Iris pigment epithelial cell (primary cell): ENCODE measurements at places on chromosomes 2 and 18.
A peak's percentile ranks its signal among the peaks of the same experiment; 100 is the strongest.

DNA sequence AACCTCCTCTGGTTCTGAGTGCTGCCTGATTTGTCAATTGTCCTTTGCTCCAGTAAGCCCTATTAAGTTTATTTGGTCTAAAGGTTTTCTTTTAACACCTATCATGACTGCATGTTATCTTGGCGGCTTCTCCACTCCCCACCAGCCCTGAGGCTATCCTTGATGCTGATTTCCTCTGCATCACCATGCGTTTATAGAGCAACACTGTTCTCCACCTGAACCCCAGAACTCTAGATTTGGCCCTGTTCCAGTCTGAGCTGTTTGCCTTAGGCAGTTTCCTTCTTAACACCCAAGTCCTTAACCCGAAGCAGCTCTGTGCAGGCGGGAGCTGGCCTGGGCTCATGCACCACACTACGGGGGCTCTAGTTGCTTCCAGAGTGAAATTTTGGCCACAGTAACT is 98.2 kb upstream of the NPAS2 start:
- no peak for DNase-seq

DNA sequence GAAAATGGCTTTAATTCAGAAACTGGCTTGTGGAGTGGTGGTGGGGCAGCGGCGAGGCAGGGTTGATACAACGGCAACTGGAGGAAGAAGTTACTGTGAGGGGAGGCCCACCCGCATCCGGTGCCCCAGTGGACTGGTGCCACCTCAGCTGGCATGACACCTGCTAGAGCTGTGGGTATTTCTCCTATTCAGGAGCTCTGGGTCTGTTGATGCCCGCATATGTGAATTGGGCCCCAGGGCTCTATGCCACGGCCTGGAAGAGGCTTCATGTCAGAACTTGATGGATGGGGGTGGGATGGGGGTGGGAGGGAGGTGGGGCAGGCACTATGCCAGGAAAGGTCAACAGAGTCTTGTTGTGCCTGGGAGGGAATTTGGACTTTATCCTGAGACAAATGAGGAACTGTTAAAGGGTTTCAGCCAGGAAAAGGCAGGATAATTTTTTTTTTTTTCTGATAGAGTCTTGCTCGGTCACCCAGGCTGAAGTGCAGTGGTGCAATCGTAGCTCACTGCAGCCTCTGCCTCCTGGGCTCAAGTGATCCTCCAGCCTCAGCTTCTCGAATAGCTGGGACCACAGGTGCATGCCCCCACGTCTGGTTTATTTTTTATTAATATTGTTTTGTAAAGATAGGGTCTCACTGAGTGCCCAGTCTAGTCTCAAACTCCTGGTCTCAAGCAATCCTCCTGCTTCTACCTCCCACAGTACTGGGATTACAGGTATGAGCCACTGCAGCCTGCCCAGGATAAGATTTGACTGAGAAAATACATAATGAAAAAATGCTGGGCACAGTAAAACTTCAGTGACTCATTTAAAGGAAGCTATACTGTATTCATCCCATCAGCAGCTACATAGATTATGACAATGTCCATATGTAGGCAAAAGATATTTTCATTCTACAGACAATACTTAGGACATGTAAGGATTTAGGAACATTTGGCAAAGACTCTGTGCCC is 52.6 kb downstream of the SH2D6 start:
- peak; percentile 8 for DNase-seq

GRCh38 chr2:26978061-26978596 is 7.7 kb downstream of the MAPRE3 start:
- DNase-seq, result no peak

DNA sequence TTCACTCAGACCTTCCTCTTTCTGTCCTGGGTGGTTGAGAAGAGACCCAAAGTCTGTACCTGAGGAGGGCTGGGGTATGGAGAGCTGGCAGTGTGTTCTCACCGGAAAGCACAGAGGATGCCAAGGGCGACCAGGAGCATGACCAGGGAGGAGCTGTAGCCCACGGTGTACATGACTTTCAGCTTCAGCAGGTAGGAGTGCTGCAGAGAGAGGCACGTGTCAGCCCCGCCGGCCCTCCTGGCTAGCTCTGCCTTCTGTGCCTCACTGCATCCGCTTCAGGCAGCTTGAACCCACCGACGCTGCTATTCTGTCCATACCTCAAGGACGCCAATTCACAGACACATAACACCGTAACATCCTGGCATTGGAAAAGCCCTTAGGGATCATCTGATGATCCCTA is 34.0 kb downstream of the TMEM37 start:
- no peak for DNase-seq

GRCh38 chr2:185044323-185044874 is 446.1 kb downstream of the ZNF804A start:
- no peak for DNase-seq

DNA sequence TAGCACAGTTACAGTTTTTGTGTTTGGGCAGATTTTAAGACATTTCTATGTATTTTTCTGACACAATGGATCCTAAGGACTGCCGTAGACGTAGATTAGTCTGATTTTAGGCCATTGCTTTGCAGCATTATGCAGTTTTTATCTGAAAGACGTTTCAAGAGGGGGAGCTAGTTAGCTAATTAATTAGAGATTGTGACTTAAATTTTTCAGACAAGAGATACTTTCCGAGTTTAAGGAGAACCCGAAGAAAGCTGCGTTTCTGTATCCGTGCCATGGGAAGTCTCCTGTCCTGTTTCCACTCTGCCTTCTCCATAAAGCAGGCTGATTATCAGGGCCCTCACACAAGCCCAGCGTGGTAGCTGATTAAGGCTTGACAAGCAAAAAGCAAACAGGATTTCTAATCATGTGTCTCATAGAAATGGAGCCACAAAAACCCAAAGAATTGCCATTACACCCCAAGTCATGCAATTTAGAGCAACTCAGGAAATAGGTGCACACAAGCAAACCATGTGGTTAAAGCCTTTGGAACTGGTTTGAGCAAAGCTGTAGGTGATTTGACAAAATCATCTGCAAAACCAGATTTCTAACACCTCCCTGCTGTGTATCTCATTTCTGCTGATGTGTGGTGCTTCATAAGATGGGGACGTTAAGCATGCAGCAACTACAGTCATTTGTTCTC is 808.1 kb downstream of the RNF144A start:
- DNase-seq, result no peak

GRCh38 chr2:88687384-88687783 is 4.1 kb upstream of the RPIA start:
- no peak for DNase-seq
